Posterior vena cava (tissue), 2 donors: ENCODE measurements at places on chromosomes 11 and 22. TPM values are rescaled to one million over a fixed set of nuclear protein-coding genes. Genes with fewer than 3 reads are reported as not detected.
A peak's percentile ranks its signal among the peaks of the same experiment; 100 is the strongest.

SYT9 gene
- total RNA-seq: 0.10 TPM

GRCh38 chr22:48579928-48580309 lies 1247.8 kb downstream of the BRD1 start:
- no peak for DNase-seq

DNA sequence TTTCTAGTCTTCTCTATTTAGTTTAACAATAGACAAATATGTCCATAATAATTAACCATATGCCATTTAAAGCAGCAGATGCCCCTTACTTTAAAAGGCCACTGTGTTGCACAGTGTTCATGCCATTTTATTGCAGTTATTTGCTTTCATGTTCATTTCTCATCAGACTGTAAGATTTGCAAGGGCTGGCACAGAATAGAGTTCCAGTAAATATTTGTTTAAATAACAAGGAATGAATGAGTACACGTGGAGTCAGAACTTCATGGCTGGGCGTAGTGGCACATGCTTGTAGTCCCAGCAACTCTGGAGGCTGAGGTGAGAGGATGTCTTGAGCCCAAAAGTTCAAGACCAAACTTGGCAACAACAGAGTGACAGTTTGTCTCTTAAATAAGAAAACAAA lies 1228.6 kb downstream of the LRRC4C start:
- no peak for DNase-seq

DNA sequence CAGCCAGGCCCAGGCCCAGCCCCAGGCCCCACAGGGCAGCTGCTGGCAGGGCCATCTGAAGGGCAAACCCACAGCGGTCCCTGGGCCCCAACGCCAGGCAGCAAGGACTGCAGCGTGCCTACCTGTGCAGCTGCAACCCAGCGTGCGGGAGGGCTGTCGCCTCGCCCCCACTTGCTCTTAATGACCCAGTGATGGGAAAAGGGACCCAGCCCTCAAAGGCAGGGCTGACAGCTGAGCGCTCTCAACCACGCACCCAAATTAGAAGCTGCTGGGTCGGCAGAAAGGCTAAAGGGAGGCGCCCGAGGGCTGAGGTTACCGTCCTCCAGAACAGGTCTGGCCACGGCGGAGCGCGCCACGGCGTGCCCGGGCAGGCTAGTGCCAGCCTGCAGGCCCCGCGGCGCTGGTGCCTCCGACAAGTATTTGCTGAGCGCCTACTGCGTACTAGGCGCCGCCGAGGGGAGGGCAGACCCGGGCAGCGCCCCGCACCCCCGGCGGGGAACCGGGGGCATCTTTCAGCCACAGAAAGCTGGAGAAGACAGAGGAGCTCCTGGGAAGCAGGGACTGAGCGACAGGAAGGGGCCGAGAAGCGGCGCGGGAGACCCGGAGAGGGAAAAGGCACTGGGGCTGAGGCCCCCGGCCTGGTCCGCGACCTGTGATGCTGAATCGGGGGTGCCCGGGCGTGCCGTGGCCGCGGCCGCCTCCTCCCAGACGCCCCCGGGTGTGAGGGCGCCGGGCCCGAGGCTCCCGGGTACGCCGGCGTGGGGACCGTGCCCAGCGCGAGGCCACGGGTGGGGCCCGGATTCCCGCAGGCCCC lies 773 bp downstream of the HRAS start:
- peak; percentile 82 for DNase-seq

TMEM45B gene
- total RNA-seq: not detected

DNA sequence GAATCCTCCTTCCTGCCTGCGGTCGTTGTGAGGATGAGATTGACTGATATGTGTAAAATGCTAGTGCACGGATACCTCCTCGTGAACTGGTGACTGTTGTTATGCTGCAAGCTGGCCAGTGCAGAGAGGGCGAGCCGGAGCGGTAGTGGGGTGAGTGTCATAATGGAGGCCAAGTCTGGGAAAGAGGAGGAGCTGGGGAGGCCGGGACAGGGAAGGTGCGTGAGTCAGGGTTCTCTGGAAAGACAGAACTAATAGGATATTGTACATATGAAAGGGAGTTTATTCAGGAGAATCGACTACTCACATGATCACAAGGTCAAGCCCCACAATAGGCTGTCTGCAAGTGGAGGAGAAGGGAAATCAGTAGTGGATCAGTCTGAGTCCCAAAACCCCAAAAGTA lies 56.8 kb upstream of the FADD start:
- DNase-seq: no peak

DNA sequence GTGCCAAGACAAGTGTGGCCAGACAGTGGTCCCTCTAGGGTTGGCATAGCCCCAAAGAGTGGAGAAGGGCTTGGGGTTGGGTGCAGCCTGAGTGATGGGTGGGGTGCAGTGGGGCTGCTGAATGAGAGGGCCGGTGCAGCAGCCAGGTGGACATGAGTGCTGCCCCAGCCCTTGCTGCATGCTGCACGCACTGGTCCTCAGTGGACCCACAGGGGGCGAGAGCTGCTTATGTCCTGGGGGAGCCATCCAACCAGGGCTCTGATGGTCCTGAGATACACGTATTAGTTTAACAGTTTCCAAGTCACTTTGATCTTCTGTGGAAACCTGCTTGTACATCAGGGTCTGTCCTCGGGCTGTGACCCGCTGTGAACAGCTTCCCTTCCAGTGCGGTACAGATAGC lies 23.9 kb upstream of the ACR start:
- no peak for DNase-seq

MS4A13 gene
- not detected for total RNA-seq

DNA sequence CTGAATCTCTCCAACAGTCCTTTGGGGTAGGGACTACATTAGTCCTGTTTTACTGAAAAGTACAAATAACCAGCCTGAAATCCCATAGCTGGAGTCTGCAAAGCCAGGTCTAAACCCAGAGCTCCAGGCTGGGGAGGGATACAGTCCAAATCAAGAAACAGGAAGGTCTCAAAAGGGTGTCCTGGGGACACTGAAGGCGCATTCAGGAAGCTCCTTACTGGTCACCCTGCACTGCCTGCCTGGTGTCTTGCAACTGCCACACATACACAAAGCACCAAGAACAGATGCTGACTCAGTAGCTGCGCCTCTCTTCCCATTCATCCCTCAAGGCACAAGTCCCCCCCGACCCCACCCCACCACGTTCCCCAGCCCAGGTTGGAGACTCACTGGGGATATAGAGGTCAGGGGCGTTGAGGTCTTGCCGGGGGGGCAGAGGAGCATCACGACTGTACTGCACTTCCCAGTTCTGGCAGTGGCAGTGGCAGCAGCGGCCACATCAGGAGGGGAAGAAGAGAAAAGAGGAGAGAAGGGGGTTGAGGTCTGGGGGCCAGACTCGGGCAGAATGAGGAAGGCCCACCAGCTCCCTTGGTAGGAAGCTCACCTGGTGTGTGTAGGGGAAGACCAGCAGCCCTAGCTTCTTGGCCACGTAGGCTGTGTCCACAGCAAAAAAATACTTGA lies 1.6 kb downstream of the YIF1A start:
- no peak for DNase-seq

FGF3 gene
- total RNA-seq: not detected

IL17REL gene
- total RNA-seq: not detected

GRCh38 chr11:126997641-126998040 lies 2.9 kb downstream of the KIRREL3 start:
- DNase-seq: no peak

OR52I2 gene
- not detected for total RNA-seq

MYEOV gene
- total RNA-seq: 0.57 TPM

- DNase-seq: no peak
Measured at GRCh38 chr22:45538281-45538680, 35.6 kb downstream of the FBLN1 start.

- no peak for DNase-seq
Measured at GRCh38 chr11:106670069-106670468, 348.2 kb downstream of the GUCY1A2 start.

TUBA8 gene
- 2.3 TPM for total RNA-seq

GRCh38 chr11:15113381-15113780 lies 1.3 kb upstream of the INSC start:
- DNase-seq: no peak

DNA sequence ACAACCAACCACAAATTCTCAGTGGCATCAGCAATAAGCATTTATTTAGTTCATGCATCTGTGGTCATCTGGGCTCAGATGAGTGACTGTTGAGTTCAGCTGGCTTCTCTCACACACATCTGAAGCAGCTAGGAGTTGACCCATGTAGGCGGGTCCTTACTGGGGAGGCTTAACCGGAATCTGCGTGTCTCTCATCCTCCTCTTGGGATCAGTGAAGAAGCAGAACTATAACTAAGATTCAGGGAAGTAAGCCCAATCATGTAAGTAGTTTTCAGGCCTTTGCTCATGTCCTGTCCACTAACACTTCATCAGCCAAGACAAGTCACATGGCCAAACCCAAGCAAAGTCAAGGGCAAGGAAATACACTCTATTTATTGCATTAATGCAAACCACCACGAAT lies 236.2 kb downstream of the C11orf87 start:
- DNase-seq: no peak

C1QTNF4 gene
- 2.0 TPM for total RNA-seq

DNA sequence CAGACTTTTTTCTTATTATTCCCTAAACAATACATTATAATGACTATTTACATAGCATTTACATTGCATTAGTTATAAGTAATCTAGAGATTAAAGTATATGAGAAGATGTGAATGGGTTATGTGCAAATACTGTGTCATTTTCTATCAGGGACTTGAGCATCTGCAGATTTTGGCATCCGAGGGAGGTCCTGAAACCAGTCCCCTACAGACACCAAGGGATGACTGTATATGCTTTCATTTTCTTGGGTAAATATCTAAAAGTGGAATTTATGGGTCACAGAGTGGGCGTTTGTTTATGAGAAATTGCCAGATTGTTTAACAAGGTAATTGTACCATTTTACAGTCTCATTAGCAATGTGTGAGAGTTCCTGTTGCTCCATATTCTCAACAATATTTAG lies 454.5 kb upstream of the API5 start:
- no peak for DNase-seq

ZNF214 gene
- 1.8 TPM for total RNA-seq

DNA sequence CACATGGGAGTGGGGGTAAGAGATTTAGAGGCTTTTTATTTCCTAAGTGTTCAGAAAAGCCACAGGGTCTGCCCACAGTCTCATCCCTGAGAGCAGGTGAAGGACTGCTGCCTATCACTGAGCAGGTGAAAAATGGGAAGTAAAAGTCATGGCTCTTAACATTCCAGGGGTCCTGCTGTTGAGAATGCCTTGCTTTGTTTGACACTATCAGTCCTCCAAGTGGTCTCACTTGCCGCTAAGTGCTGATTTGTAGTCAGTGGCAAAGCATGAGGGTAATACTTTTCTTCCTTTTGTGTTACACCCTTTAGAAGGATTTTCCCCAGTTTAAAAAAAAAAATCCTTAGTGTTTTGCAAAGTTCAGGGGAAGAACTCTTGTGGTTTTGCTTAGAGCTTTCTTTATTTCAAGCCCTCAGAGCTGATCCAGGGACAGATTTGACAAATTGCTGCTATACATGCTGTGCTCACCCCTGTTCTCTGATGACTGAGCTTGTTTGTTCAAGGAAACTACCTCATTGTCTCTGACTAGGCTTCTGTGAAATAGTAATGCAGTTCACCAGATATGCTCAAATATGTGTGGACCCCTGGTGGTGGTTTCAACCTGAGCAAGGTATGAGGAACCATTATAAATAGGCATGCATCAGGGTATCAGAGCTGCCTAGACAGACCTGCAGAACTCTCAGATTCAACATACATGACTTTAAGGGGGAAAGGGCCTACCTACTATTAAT lies 141.0 kb downstream of the ARHGAP42 start:
- DNase-seq: no peak

- no peak for DNase-seq
Measured at GRCh38 chr11:77784572-77784971, 36.0 kb downstream of the RSF1 start.

- DNase-seq: no peak
Measured at GRCh38 chr11:47071341-47071740, 105.3 kb downstream of the ARFGAP2 start.

MS4A3 gene
- not detected for total RNA-seq

GRCh38 chr11:120130991-120131760 lies 6.7 kb downstream of the TRIM29 start:
- peak; percentile 70 for DNase-seq

DNA sequence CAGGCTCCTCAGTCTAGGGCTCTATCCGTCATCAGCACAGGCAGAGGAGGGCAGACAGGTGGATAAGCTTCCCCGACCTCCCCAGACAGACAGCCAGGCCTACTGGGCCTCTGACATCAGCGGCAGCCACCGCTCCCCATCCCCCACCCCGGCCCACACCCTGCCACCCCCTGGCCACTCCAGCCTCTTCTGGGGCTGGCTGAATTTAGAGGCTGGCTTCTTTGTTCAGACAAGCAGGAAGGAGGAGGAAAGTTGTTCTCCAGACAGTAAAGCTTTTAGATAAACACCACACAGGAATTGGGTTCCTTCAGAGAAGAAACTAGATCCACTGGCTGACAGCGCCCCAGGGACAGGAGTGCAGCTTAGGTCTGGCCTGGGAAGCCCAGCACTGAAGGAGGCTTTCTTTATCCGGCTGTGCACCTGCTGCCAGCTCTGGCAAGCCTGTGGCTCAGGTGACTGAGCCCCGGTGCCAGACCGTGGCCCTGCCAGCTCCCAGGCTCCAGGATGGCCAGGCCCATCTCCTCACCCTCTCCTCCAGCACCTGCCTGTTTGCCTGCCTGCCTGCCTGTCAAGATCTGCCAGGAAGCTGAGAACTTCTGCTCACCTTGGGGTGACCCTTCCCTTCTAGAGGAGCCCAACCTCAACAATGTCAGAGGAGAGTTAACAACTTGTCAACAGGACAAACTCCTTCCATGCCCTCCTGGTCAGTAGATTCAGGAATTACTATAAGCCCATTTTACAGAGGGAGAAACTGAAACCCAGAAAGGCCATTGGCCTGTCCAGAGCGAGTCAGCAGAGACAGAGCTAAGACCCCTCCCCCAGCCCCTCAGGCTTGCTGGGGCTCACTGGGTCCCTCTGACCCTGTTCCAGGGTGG lies 44.0 kb upstream of the KLHL35 start:
- DNase-seq: no peak

GRCh38 chr11:85844439-85845123 lies 10.6 kb upstream of the CCDC83 start:
- no peak for DNase-seq

DDT gene
- total RNA-seq: 50.3 TPM

GRCh38 chr22:20145832-20146223 lies 5.0 kb downstream of the CCDC188 start:
- DNase-seq: no peak

GRCh38 chr11:130829920-130830511 lies 86.3 kb downstream of the SNX19 start:
- DNase-seq: no peak

FXYD2 gene
- total RNA-seq: 4.5 TPM
